ENCODE measurements at places on chromosomes 13 and 19. TPM values are rescaled to one million over a fixed set of nuclear protein-coding genes. Genes with fewer than 3 reads are reported as not detected.

The TNFSF11 gene
- polyA plus RNA-seq = 0.33 TPM

The C19orf73 gene
- polyA plus RNA-seq = 0.26 TPM

The SIAH3 gene
- polyA plus RNA-seq = 0.20 TPM

The PRDX2 gene
- 247 TPM for polyA plus RNA-seq

The LINGO3 gene
- not detected for polyA plus RNA-seq

DNA sequence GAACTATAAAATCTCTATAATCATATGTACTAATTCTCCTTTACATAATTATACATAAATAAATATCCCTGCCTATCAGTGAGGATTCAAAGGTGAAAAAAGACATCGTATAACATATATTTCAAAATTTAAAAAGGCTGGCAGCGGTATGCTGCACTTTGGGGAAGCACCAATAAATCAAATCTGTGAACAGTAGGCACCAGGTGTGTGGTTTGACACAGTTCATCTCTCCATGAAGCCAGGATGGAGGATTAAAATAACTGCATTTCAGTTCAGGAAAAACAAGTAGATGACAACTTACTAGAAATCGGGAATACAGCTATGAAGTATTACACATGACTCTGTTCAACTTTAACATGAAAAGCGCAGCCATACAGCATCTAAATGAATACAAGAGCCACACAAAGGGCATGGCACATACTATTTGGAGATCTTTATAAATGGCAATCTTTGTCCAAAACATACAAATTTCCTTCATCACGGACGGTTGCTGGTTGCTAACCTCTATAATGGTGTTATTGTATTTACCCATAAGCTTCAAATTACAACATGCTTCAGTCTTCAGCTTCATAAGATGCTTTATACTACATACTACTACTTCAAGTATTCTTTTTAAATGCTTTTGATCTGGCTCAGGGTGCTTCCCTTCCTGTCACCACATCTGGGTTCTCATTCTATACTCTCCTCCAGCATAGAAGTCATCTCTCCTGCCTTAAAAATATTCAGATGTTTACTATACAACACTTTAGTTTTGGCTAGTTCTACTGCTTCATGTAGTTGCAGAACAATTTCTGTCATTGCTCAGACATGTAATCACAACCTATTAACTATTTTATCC, 128.7 kb downstream of the KLF12 start:
- DNase-seq = no peak

DNA sequence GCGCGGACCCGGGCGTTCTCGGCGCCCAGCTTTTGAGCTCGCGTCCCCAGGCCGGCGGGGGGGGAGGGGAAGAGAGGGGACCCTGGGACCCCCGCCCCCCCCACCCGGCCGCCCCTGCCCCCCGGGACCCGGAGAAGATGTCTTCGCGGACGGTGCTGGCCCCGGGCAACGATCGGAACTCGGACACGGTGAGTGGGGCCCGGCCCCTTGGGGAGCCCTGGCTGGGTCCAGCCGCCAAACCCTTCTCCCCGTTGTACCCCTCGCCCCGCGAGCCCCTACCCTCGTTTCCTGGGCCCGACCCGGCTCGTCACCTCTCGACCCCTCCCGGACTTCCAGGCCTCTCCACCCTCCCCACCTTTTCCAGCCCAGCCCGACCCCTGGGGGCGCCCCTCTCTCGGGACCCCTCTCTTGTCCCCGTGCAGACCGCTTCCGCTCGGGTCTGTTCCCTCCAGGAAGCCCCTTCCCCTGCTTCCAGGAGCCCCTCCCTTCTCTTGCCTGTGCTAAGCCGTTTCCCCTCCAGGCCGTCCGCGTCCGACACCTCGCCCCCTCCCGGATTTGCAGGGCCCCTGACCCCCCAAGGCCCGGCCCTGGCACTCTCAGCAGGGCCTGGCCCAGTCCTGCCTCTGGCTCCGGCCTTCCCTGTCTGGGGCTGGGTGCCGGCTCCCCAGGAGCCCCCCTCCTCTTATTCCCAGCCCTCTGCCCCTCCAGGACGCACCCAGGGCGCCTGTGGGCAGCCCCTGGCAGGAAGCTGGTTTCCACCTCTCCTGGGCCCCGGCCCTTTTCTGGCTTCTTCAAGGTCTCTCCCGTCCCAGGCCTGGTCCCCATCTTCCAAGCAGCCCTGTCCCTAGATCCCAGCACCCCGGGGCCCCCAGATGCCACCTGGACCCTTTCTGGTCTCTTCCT, 632 bp downstream of the MARK4 start:
- DNase-seq = no peak

GRCh38 chr19:40155749-40156265, 35.4 kb upstream of the MAP3K10 start:
- no peak for DNase-seq

- DNase-seq = no peak
These were observed 1.4 kb upstream of the PRKD2 start for GRCh38 chr19:46718157-46718933.

DNA sequence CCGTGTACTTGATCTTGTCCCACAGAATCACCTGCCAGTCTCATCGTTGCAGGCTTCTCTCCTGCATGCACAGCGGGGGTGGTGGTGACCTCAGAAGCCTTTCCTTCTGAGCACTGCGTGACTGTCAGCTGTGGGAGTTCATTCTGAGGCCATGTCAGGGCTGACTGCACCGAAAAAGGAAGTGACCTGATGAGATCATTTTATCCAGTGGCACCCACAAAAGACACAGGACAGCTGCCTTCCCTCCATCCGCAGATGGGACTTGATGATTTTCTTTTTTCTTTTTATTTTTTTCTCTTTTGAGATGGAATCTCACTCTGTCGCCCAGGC, 89.7 kb downstream of the RAB20 start:
- DNase-seq = peak; percentile 27

DNA sequence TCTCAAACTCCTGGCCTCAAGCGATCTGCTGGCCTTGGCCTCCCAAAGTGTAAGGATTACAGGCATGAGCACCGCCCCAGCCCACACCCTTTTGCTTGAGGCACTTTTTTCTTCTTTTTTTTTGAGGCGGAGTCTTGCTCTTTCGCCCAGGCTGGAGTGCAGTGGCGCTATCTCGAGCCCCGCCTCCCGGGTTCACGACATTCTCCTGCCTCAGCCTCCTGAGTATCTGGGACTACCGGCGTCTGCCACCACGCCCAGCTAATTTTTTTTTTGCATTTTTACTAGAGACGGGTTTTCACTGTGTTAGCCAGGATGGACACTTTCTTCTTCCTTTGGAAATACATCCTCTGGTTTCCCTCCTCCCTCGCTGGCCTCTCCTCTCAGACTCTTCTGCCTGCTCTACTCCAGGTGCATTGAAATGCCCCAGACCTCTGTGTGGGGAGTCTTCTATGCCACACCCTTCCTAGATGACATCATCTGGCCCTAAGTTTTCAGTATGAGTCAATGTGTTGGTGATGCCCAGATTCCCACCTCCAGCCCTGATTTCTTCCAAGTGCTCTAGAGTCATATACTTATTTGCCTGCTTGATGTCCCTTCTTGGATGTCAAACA, 20.7 kb upstream of the TPT1 start:
- DNase-seq = no peak

GRCh38 chr19:32268381-32268780, 77.0 kb upstream of the ZNF507 start:
- no peak for DNase-seq

GRCh38 chr13:114154476-114154875, 22.1 kb upstream of the RASA3 start:
- DNase-seq = no peak

DNA sequence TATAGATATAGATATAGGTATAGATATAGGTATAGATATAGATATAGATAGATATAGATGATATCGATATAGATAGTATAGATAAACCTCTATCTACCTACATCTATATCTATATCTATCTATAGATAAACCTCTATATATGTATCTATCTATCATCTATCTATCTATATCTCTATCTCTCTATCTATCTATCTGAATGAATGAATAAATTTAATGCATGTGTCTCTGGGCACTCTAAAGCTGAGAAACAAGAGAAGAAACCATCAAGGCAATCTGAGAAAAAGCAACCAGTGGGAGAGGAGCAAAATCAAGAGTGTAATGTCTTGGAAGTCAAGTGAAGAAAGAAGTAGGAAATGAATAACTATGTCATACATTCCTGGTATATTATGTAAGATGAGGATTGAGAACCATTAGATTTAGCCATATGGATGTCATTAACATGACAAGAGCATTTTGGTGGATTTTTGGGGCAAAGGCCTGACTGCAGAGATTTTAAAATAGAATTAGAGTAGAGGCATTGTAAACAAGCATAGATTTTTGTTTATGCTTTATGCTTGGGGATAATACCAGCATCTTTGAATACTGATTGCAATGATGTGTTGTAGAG, 1262.7 kb upstream of the MIR17HG start:
- DNase-seq = no peak

- DNase-seq = no peak
These were observed 19.8 kb upstream of the RASA3 start for GRCh38 chr13:114152285-114152645.

- no peak for DNase-seq
These were observed 57.1 kb downstream of the IER2 start for GRCh38 chr19:13207237-13207845.

Measured in left lung (tissue), 14 donors.